ENCODE measurements at places on chromosomes 1 and 21.

DNA sequence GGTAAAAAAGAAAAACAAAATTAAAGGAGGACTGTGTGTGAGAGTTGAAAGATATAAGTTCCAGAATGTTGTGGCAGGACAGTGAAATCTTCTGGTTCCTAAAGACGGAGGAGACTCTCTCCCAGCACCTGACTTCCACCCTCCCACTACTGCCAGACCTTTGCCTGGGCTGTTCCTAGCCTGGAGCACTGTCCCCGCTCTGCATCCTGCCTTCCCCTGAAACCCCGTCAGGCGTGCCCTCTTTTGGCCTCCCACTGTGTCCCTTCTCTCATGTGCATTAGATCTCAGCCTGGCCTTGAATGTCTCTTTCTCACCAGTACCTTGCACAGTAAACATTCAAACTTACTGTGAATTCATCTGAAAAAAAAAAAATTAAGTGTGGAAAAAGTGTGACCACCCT lies 74.1 kb downstream of the VPS26C start:
- DNase-seq: no peak

DNA sequence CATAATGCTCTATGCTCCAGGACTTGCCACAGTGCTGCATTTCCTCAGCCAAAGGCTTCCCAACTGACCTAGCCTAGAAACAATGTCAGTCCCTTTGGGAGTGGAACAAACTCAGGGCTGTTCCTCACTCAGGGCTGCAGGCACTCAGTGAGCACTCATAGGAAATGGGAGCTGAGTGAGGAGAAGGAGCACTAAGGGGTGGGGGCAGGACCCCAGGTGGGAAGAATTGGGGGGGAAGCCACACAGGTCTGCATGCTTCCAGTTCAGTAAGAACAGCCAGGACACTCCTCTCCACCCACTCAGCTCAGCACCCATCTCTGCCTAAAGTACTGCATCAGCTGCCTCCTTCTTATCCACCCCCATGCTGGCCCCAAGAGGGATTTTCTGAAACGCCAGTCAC lies 7.3 kb upstream of the SLC5A9 start:
- no peak for DNase-seq

DNA sequence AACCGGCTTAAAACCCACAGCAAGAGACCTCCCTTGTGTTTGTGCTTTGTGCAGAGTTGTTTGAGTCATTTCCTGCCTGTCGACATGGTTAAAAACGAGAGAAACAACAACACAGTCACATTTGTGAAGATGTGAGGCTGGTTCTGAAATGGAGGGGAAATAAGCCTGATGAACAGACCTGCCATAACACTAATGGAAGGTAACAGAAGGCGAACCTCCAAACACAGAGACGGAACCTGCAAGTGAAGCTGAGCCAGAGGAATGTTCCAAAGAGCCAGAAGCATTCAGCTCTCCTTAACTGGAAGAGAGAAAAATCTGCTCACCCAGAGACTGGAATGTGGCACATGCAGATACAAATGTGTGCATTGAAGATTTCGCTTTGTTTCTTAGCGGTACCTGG lies 53.2 kb upstream of the RAVER2 start:
- DNase-seq: no peak

- DNase-seq: no peak
Observed at GRCh38 chr1:207852576-207853371, 58.2 kb downstream of the CD34 start.

DNA sequence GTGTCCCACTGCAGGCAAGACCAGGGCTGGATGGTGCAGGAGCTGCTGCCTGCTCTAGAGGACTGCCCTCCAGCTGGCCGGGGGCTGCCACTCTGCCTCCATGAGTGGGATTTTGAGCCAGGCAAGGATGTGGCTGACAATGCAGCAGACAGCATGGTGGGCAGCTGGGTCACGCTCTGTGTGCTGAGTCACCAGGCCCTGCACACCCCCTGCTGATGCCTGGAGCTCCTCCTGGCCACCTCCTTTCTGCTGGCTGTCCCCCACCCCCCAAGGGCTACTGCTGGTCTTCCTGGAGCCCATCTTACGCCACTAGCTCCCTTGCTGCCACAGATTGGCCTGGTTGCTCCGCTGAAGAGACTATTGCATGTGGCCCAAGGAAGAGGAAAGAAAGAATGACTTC lies 3.9 kb upstream of the ZSCAN20 start:
- DNase-seq: no peak

DNA sequence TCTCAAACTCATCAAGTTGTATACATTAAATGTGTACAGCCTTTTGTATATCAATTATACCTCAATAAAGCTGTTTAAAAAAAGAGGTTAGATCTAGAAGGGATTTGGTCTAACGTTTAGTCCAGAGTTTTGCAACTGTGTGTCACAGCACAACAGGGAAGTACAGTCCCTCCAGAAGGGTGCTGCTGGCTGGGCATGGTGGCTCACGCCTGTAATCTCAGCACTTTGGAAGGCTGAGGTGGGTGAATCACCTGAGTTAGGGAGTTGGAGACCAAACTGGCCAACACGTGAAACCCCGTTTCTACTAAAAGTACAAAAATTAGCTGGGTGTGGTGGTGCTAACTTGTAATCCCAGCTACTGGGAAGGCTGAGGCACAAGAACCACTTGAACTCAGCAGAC lies 78.3 kb upstream of the HAO2 start:
- DNase-seq: no peak

- DNase-seq: no peak
Observed at GRCh38 chr1:91611483-91611917, 110.8 kb downstream of the CDC7 start.

DNA sequence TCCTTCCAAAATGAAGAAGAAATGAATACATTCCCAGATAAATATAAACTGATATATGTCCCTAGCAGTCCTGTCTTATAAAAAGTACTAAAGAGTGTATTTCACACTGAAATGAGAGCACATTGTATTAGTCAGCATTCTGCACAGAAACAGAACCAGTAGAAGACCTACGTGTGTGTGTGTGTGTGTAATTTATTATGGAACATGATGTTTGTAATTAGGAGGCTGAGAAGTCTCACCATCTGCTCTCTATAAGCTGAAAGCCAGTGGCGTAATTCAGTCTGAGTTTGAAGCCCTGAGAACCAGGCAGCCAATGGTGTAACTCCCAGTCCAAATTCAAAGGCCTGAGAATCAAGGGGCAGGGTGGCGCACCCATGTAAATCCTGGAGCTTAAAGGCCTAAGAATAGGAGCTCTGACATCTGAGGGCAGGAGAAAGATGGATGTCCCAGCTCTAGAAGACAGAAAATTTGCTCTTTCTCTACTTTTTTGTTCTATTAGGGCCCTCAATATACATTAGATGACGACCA lies 146.5 kb upstream of the LYPLAL1 start:
- DNase-seq: no peak

GRCh38 chr1:46077644-46078043 lies 54.8 kb downstream of the PIK3R3 start:
- DNase-seq: no peak

DNA sequence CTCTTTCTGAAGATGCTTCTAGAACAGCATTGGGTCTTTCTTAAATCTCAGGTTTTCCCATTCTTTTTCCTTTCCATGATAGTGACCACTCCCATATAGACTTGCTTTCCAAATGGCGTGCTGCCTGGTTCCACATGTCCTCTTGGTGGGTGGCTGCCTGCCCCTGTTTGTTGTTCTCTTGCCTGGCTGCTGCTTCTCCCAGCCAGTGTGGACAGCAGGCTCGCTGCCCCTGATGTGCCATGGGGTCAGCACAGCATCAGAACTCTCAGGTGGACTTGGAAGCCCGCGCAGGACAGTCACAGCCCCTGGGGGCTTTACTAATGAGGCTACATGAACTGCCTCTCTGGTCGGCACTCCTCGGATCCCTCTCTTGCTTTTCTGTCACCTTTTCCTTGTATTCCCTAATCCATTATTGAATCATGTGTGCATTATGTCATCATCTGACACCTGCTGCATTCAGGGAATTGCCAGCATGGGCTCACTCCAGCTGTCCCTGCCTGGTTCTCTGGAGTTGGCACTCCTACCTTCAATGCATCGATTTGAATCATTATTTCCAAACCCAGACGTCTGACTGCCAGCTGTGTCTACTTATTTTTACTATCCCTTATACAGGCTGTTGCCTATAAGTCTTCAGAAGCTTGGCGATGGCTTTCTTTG lies 100.5 kb upstream of the COA6 start:
- DNase-seq: no peak

- DNase-seq: no peak
Observed at GRCh38 chr1:82455342-82455741, 654.6 kb downstream of the ADGRL2 start.

DNA sequence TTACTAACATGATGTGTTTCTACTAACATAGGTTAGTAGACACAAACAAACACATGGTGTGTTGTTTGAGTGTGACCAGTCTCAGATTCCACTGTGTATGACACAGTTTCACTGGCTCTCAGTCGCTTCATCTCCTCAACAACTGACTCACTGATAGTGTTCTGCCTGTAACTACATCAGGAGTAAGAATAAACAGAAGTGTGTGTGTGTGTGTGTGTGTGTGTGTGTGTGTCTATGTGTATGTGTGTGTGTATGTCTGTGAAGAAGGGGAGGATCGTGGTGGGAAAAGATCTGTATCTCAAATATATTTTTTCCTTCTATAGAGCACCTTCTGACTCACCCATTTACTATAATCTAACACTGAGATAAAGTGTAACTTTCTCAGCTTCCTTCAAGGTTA lies 391.0 kb downstream of the PTPRC start:
- DNase-seq: no peak

DNA sequence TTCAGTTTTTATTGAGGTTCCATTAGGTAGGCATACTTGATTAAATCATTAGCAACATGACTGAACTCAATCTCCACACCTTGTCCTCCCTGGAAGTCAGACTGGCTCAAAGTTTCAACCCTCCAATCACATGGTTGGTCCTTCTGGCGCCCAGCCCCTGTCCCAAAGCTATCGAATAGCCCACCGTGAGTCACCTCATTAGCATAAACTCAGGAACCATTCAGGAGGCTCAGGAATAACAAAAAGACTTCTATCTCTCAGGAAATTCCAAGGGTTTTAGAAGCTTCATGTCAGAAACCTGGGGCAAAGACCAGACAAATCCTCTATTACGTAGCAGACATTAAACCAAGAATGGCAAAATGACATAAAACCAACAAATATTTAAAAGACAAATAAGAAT lies 78.6 kb downstream of the RGS2 start:
- DNase-seq: no peak

GRCh38 chr1:99634971-99635624 lies 10.8 kb upstream of the PALMD start:
- DNase-seq: no peak

DNA sequence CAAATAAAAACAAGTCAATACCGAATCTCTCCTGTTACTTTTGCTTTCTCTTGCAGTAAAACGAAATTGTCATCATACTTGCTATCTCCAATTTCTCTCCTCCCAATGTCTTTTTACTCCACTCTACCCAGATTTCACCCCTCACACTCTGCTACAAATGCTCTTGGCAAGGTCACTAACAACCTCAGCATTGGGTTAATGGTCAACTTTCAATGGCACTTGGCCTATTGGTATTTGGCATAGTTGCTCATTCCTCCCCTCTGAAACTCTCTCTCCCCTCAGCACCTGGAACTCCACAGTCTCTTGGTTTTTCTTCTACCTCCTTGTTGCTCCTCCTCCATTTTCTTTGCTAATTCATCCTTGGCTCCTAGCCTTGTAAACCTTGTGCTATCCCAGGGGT lies 367.3 kb downstream of the PTPRU start:
- DNase-seq: no peak

- DNase-seq: no peak
Observed at GRCh38 chr1:107593501-107594209, 371.3 kb downstream of the VAV3 start.

DNA sequence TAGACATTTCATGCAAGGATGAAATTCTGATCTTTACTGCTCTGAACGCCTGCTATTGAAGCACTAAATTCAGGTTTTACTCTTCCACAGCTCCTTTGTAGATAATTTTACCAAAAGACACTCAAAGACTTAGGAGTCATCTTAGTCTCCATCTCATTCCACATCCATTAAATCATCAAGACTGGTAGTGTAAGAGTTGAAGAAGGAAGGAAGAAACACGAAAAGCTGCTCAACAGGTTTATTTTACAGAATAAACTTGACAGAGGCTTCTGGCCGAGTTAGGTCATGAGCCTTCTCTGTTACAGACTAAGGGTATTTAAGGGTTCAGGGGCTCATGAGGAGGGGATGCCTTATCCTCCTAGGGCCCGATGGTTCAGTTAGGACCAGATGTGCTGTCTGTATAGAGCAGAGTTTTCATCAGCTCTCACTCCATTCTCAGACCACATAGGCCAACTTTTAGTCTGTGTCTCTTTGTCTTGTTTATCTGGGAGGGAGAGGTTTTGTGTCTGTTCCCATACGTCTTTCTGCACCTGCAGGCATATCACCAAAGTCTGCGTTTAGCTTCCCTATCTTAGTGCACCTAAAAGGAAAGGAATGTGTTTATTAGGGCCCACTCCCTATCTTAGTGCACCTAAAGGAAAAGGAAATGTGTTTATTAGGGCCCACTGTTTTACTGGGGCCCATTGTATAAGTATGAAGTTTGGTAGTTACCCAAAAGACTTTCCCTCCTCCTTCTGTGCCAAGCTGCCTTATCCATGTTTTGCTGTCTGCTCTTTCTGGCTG lies 57.4 kb upstream of the RGS18 start:
- DNase-seq: no peak

DNA sequence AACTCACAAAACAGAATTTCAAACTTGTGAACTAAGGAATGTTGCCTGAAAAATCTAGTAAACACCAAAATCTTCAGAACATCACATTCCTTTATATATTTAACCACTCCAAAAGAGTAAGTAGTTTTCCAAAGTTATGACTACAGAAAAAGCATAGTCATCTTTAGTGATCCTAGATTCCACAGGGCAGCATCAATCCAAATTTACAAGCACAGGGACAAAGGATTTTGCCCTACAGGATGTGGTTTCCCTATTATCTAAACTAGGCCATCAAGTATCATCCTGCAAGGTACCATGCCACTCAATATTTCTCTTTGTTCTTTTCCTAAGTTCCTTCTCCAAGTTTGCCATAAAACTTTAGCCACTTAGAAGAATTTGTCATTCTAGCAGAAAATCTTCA lies 33.0 kb downstream of the COP1 start:
- no peak for DNase-seq

DNA sequence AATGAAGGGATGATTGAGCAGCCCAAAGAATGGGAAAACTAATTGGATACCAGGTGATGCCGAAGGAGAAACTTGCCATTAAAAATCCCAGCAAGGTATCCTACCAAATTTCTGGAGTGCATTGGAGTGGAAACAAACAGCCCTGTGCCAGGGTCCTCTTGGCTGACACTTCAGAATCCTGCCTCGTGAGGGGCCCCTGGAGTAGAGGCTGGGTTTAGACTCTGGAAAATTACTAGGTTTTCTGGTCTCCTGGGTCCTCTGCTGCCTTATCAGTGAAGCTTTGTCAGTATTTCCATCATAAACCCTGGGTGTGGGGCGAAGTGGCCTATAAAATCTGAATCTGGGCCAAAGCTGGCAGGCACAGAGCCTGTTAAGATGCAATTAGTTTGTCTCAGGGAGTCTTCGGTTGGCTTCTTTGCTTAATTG lies 289.2 kb upstream of the USP24 start:
- DNase-seq: no peak

- DNase-seq: no peak
Observed at GRCh38 chr1:238060061-238060460, 169.3 kb upstream of the ZP4 start.
